ENCODE measurements at places on chromosomes 2 and 18.

DNA sequence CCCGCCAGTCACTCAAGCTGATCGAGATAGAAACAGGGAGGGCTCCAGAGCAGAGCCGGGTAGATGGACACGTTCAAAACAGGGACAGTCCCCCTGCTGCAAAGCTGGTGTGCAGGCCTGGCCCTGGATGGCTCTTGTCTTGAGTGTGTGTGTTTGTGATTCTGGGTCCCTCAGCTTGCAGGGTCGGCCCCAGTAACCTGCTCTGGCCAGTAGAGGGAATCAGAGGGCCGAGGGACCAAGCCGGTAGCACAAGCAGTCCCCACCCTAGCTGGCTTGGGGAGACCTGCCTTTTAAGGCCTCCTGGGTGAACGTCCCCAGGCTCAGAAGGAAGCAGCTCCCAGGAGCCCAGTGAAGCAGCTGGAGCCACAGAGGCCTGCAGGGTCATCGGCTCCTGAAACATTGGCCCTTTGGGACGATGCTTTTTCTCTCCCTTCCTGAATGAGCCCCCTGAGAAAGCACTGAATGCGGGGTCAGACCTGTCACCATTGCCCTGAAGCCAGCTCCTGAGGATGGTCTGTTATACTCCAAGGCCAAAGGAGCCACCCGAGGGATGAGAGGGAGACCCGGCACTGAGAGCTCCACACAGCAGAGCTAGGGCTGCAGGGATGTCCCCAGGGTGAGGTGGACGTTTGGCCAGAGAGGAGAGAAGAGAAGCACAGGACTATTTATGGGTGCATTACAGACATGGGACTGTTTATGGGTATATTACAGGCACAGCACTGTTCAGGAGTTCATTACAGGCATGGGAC, 15.4 kb upstream of the MLPH start:
- peak; percentile 78 for DNase-seq

GRCh38 chr2:230893338-230893737, 28.6 kb downstream of the ITM2C start:
- DNase-seq: no peak

- no peak for DNase-seq
Observed at GRCh38 chr2:85191157-85191556, 58.0 kb downstream of the TCF7L1 start.

GRCh38 chr2:39538718-39539117, 101.6 kb upstream of the MAP4K3 start:
- peak; percentile 15 for DNase-seq

DNA sequence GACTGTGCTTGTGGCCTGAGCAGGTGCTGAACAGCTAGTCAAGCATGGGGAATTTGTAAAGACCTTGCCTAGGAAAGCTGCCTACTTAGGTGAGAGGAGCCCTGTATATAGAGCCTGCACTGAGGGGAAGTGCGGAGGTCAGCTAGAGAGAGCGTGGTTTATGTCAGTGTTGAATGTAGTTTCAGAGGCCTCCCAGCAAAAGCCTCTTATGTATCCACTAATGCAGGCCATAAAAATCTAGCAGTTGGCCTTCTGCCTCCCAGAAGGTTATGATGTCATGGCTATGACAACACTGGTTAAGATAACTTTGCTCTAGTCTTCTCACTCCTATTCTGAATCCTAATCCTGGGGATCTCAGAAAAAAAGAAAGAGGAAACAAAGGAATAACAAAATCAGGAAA, 88.9 kb downstream of the ASXL3 start:
- DNase-seq: peak; percentile 1

- DNase-seq: no peak
Observed at GRCh38 chr2:236117861-236118269, 50.3 kb downstream of the GBX2 start.

DNA sequence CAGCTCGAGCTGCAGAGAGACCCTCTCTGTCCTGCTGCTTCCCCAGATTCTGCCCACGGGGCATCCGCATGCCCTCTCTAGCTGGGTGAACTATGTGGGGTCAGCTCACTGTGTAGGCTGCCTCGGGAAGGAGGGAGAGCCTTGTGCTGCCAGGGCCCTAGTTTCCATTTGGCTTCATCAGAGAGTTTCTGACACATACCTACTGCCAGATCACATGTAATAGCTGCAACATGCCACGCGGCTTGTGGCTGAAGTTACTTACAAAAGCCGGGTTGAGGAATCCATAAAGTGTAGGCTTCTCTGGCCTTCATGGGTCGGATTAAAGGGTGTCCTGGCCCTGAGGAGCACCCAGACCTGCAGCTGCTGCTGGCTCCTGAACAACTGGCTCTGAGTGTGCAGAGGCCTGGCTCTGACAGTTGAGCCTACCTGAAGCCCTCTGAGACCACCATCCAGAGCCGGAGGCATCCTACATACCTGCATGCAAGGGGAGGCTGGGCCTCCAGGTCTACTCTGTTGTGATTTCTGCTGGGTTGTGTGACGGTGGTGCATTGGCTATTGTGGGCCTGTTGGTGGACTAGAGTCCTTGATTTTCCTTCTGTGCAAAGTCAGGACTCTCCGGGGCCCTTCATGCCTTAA, 130.0 kb downstream of the SH3RF3 start:
- no peak for DNase-seq

DNA sequence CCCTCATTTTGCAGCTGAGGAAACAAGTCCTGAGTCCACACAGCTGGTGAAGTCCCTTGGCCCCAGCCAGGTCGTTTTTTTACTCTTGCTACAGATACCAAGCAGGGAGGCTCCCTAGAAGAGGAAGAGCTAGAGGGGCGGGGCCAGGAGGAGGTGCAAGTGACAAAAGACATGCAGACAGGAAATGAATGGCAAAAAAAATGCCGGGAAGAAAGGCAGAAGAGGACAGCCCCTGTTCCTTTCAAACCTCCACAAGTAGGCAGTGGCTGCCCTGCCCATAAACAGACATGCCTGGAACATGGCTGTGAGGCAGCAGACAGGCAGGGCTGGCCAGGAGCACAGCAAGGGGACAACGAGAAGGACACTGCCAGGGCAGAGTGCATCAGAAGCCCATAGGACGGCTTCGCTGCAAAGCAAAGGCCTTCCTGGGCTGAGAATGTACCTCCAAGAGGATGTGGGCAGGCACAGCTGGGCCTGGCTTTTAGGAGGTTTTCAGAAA, 108.7 kb downstream of the ZBTB7C start:
- no peak for DNase-seq

DNA sequence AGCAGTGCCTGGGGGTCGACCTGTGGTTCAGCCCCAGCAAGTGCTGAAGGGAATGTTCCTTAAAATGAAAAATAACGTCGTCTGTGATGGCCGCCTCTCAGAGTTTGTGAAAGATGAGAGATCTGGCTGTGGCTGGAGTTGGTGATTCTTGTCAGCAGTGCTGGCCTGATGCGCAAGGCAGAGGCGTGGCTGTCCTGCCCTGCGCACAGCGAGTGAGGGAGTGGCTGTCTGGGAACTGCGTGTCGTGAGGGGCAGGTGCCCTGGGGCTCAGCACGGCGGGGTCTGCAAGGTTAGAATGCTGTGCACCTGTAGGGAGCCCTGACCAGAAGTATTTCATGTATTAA, 8.8 kb downstream of the NFATC1 start:
- DNase-seq: no peak

- DNase-seq: no peak
Observed at GRCh38 chr18:74933930-74934329, 275.0 kb downstream of the PTGR3 start.

GRCh38 chr18:70207181-70207580, 1.7 kb upstream of the RTTN start:
- no peak for DNase-seq

GRCh38 chr18:28669165-28669564, 492.2 kb upstream of the CDH2 start:
- DNase-seq: peak; percentile 21

DNA sequence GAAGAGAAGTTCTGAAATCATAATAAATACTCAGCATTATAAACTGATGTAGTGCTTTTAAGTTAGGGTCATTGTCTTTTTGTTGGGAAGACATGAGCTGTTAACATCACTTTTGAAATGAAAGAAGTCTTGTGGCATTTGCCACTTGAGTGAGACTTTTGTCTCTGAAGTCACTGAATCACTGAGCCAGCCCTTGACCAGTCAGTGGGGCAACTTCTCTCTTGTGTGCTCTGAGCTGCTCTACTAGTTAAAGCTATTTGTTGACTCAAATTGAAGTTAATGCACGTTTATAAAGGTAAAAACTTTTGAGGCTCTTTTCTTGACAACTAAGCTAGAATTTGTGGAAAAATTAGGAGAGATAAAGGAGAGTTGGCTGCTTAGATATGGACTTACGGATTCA, 6.7 kb downstream of the WDR43 start:
- DNase-seq: no peak

- no peak for DNase-seq
Observed at GRCh38 chr2:142946941-142947340, 69.5 kb downstream of the KYNU start.

GRCh38 chr2:170524828-170525565, 190.1 kb upstream of the SP5 start:
- peak; percentile 38 for DNase-seq

- peak; percentile 88 for DNase-seq
Observed at GRCh38 chr2:64767670-64768468, 114.2 kb upstream of the SERTAD2 start.

- DNase-seq: peak; percentile 74
Observed at GRCh38 chr2:6977113-6977741, 60.0 kb downstream of the RNF144A start.

DNA sequence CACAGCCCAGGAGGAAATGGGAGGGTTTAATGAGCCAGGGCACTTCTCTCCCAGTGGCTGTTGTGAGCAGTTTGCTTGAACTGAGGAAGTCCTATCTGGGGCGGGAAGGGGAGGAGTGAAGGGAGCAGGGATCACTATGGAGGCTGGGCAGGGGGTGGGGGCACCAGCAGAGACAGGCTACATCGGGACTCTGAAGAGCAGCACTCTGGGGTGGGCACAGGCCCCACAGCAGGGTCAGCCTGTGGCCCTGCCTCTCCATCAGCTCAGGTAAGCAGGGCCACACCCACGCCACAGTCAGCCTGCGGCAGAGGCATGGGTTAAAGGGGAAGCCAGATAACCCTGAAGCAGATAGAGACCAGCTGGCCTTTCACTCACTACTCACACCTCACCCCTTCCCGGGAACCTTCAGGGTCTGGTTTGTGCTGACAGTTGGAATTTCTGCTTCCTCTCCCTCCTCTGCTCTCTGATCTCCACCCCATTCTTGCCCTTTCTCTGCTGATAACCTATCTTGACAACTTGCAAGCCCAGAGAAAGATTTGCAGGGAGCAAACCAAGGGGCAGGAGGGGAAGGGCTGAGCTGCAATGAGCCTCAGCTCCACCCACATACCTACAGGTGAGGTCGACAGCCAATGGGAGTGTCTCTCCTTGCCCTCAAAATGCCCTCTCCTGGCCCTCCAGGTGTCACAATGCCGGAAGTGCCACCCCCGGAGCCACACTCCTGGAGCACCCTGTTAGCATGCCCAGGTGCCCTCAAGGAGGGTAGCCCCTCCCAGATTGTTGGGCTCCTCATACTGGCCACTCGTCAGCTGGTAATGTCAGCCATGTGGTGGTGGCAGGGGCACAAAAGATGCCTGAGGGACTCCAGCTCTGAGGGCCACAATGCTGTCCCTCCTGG, 3.7 kb downstream of the SIGLEC15 start:
- no peak for DNase-seq

DNA sequence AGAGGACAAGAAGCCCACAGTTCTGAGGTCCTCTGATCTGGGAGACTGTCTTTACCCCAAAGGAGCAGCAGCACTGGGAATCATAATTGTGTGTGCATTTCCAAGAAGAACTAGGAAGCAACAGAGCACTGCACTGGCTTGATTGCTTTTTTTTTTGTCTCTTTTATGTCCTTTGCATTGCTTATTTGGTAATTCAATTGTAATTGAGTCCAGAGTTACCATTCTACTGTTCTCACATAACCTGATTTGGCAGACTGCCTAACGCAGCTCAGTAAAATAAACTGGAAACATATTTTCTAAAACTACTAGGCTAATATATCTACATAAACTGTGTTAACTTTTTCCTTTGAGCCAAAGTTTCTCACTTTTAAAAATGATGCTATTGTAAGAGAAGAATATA, 190.3 kb upstream of the SLC8A1 start:
- DNase-seq: peak; percentile 24

DNA sequence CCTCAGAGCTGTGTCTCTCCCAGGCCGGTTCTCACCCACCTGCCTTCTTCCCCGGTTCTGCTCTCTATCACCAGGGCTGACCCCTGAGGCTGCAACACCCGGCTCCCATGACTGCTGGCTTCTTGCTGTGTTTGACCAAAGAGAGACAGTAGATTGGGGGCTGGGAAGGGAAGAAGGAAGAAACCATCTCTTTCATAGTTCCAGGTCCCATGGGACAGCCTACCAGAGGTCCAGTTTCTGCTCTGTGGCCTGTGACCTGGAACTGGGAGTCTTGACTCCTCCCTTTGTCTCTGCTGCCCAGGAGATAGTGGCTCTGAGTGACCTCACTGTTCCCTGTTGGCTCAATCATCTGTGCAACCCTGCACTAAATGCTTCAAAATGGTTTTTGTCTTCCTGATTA, 38.1 kb downstream of the ALPK2 start:
- DNase-seq: peak; percentile 22

DNA sequence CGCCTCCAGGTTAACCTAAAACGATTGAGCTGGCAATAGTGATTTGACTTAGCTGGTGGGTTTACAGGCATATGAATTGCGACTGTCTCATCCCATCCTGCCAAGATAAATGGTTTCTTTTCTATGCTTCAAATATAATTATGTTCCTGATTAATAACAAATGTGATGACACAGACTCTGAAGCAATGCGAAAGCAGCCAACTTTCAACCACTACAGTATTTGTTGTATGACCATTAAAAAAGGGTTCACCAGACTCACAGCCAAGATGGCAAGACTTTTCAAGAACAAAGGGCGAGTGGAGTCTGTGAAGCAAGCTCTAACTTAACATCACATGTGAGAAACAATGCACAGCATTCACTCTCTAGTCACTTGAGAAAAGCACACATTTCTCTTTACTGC, 186.6 kb downstream of the PID1 start:
- DNase-seq: peak; percentile 82

- no peak for DNase-seq
Observed at GRCh38 chr2:127707890-127708648, 6.8 kb downstream of the SFT2D3 start.

DNA sequence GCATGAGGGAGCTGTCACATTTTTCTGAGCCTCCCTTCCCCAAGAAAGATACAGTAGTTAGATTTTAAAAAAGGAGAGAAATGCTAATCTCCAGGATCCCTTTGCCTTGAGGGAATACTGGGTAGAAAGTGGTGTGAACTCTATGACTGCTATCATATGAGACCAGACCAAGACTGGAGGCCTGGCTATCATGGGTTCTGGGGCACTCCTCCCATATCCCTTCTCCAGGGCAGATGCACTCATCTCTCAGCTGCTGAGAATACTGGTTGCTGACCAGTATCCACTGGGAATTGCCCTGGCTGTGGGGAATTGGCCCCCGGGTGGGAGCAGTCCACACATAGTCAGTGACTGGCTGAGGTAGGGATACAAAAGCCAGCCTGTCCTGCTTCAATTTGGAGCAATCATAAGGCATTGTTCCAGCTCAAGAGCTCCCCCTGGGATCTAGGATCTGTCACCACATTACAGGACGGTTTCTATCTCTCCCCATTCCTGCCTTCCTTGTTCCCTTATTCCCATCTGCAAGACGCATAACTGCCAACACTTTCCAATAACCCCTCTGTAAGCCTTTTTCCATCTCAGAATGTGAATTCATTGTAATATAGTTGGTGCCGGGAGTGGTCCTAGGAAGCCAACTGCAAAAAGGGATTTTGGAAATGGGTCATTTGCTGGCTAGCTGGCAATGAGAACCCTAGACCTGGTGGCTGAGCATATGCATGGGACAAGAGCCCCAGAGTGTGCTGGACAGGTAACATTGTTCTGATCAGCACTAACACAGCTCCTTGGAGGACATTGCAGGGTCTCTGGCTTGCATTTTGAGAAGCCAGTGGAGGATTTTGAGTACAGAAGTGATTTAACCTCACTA, 35.4 kb upstream of the REEP1 start:
- DNase-seq: peak; percentile 36

GRCh38 chr2:8215982-8216381, 465.9 kb upstream of the ID2 start:
- DNase-seq: peak; percentile 20
